ENCODE measurements at places on chromosomes 3 and 15.

DNA sequence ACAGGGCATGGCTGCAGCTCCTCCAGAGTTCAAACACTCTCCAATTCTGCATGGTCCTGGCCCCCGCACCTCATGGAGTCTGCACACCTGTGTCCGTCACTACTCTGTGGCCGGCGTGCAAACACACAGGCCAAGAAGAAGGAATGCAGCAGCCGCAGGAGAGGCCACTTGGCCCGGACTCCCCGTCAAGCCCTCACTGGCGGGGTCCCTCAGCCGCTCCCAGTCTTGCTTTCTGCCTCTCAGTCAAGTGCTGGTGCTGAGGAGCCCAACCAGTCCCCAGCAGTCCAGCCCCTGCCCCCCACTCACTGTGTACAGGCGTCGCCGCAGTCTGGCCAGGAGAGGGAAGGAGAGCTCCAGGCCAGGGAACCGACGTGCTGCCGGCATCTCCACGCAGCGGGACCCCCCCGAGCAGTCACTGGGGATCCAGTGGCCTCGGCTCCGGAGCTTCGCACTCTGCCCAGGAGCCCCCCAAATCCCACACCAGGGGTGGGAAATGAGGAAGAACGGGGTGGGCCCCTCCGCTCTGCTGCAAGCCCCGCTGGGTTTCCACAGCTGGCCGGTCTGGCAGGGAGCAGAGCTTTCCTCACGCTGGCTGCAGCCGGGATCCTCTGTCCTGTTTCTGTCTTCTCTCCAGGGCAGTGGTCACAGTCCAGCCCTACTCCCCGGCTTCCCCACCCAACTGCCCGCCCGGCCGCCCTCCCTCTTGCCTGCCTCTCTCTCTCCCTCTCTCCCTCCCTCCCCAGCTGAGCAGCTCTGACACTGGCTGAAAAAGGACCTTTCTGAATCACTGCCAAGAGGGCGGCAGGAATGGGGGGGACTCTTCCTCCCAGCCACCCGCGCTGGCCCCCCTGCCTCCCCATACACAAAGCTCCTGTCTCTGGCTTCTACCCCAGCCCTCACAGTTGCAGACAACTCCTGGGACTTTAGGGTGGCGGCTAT is 16.0 kb downstream of the TNK2 start:
- DNase-seq, result no peak

DNA sequence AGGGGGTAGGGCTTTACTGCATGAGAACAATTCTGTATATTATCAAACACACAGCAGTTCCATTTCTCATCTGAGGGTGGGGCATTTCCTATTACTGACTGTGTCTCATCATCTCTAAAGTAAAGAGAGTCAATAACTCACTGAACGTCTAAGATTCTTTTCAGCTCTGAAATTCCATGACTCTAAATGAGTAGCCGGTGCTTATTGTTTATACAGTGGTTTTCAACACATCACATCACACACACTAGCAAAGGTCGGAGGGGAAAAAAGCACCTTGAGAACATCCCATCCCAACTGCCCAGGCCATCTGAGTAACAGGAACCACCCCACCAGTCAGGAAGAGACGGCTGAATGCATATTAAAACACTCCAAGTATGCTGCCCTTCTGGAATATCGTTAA is 196.0 kb downstream of the SUCLG2 start:
- no peak for DNase-seq

DNA sequence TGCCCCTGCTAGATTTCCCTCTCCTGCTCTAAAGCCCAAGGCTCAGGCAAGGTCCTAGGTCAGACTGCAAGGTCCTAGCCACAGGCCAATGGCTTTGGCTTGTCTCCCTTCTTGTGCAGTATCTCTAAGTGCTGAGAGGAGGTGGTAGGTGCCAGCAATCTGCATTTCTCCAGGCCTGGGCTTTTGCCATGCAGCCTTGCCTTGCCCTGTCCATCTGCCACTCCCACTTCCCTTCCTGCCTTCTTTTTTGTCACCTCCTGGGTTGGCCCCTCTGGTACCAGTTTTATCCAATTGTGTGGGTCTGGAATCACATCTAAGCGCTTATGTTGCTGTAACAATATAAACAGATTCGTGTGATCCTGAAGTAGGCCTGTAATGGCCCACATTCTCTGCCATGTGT is 109.9 kb downstream of the MYRIP start:
- DNase-seq, result no peak

- no peak for DNase-seq
Measured at GRCh38 chr3:141240687-141241615, 9.3 kb downstream of the PXYLP1 start.

- no peak for DNase-seq
Measured at GRCh38 chr3:45064512-45065372, 38.6 kb downstream of the CLEC3B start.

DNA sequence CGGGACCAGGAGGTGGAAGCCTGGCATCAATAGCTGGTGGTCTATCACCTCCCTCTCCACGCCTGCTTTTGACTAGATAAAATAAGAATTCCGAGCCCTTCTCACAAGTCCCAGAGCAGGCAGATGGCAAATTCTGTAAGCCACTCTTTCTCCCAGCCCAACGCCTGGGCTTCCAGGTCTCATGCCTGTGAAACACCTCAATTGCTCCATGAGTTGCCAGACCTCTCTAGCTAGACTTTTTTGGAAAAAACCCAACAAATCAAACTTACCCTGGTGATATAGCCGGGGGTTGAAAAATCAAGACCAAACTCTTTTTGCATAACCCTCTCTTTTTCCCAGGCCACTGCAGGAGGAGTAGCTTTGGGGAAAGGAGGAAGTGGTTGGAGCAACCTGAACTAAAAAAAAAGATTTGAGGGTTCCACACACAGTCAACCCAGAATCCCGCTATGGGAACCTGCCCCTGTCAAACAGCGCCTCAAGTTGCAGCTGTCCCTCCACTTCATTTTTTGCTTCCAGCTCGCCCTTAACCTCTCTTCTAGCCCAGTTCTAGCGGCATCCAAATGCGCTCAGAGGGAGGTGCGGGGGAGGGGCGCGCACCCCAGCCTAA is 7.0 kb downstream of the BHLHE40 start:
- DNase-seq, result no peak

- no peak for DNase-seq
Measured at GRCh38 chr15:85810075-85810474, 15.3 kb upstream of the KLHL25 start.

DNA sequence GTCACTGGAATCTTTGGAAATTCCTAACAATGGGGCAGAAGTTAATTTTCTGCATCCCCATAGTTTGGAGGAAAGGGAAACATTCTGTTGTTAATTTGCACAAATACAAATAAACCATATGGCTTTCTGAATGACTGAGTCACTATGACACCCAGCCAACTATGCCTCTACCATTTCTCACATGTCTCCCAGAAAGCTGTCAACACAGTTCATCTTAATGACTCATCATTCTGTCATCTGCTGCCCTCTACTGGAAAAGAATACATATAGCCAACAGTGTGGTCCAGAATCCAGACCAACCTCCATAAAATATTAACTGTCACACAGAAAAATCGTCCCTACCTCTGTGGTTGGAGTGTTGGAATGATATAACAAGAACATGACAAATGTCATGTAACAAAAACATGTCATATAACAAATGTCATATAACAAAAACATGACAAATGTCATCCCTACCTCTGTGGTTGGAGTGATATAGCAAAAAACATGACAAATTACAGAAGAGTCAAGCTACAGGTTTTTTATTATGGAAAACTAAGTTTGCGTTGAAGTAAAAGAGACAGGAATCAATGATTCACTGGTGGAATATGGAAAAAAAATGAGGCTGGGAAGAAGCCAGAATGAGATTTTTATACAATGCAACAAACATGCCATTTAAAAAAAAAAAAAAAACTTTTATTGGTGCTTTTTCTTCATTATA is 47.7 kb upstream of the GYG1 start:
- DNase-seq, result peak; percentile 54

DNA sequence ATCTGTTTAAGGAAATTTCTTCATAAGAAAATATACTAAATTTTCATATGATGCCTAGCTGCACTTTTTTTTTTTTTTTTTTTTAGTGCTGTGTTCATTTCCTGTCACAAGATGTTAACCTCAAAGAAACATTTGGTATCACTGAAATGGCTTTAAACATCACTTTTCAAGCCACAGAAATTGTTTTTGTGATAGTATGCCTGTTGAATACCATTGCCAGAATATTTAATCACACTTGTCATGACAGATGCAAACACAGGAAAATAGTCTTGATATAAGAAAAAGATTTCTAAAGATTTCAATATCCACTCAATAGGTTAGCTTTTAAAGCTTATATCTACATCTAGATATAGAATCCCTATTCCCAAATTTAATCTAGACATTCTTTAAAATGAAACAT is 608.5 kb upstream of the AGTR1 start:
- no peak for DNase-seq

GRCh38 chr15:82307714-82308081 is 41.6 kb downstream of the GOLGA6L10 start:
- DNase-seq, result no peak

DNA sequence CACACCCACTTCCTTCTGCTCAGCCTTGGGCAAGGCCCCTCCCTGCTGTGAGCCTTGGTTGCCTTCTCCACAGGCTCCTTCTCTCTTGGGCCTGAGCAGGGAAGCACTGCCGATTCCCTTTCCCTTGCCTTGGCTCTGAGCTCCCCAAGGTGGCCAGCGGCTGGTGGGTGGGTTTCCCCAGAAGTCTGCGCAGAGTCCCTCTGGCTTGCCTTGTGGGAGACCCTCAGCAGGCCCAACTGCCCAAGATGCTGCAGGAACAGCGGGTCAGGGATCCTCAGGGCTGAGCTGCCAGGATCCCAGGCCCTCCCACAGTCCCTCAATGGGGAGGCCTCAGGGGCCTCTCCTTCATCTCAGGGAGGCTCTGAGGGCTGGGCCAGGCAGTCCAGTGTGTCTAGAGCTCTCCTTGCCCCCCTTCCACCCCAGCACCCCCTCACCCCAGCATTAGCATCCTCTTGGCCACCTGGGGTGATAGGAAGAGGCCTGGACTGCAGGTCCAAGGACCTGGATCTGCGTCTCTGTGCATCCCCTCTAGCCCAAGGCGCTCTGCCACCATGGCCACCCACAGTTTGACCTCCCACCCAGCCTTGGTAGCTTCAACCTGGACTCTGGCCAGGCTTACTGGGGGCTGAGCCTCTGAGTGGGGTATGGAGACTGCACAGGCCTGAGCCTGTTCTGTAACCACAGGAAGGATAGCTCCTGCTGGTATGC is 68.6 kb downstream of the EXOG start:
- DNase-seq, result no peak

GRCh38 chr3:17911986-17912760 is 169.7 kb upstream of the TBC1D5 start:
- DNase-seq, result no peak

DNA sequence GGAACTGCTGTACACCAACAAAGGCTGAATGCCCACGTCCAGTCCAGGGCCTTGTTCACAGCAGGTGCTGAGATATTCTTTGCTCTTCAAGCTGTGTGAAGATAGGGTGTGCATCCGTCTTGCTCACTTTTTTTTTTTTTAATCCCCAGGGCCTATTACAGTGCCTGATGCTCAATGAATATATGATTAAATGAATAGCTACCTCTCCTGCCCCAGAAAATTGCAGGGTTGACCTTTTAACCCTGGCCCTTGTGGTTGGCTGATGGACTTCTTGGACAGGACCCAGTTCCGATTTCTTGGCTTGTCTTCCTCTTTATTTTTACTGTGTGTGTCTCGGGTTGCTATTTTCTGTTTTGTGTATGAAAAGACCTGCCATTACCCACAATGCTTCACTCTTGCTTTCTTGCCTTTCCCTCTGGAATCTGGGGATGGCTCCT is 2.9 kb upstream of the FYTTD1 start:
- peak; percentile 19 for DNase-seq

DNA sequence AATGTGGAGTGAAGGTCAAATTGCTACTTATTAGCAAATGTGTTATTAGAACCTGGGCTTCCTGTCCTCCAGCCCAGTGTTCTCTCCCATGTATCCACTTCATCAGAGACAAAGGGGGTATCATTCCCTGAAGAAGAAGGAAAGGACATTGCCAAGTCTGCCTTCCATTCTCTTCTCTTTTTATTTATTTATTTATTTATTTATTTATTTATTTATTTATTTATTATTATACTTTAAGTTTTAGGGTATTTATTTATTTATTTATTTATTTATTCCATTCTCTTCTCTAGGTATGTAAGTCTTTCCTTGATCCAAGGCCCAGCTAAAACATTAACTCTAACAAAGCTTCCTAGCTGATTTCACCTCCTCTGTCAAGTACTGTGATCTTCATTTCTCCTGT is 277.8 kb upstream of the DNAJC19 start:
- no peak for DNase-seq

Measured in CD4-positive, alpha-beta T cell treated with Interleukin-1 beta for 1 hour (primary cell).